ENCODE measurements at places on chromosomes 1 and 21.
A peak's percentile ranks its signal among the peaks of the same experiment; 100 is the strongest.

DNA sequence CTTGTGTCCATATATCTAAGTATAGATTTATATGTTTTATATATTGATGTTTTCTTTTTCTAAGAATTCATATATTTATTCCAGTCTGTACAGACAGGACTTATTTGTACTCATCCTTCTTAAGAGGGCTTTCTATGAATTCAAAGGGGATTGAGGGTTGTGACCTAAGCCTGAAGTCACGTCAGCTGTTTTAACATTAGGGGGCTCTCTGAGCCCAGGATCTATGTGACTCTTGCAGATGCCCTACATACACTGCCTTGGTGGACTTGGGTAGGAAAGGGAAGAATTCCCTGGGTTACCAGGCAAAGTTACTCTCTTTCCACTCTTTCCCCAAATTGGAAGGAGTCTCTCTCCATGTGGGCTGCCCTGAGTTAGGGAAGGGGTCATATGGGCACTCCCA, 283.8 kb upstream of the DAB1 start:
- peak; percentile 2 for DNase-seq

- DNase-seq: peak; percentile 56
Measured at GRCh38 chr1:62962901-62963776, 179.2 kb downstream of the ATG4C start.

DNA sequence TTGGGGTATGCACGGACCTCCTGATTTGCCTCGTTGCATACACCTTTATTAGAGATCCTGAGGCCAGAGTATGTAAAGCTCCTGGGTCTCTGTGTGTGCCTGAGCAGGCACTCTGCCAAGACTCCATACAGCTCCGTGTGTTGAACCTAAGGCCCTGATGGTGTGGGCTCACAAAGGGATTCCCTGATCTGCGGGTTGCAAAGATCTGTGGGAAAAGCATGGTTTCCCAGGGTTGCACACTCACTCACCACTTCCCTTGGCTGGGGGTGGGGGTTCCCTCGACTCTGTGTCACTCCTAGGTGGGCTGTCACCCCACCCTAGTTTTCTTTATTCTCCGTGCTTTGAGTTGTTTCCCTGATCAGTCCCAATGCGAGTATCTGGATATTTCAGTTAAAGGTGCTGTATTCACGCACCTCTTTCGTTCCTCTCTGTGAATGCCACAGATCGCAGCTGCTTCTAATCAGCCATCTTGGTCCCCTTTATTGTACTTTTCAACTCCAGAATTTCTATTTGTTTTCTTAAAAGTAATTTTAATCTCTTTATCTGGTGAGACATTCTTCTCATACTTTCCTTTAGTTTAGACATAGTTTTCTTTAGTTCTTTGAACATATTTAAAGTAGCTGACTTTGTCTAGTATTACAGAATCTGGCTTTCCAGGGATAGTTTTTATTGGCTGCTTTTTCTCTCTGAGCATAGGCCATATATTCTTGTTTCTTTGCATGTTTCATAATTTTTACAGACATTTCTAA, 39.0 kb upstream of the F3 start:
- no peak for DNase-seq

DNA sequence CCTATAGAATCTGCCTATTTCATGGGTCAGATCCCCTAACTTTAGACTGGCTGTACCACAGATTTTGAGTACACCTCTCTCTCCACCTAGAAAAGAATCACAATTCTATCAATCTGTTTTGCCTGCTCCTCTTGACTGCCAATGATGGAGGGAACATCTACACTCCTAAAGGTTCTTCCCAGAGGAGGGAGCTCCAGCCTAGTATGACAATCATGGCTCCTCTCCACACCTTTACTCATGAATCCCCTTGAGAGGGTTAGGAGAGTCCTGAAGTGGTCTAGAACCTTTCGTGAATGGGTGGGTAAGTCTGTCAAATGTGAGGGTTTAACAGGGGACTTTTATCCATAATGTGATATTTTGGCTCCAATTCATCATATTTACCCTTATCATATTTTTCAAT, 48.0 kb downstream of the DNAI4 start:
- no peak for DNase-seq

DNA sequence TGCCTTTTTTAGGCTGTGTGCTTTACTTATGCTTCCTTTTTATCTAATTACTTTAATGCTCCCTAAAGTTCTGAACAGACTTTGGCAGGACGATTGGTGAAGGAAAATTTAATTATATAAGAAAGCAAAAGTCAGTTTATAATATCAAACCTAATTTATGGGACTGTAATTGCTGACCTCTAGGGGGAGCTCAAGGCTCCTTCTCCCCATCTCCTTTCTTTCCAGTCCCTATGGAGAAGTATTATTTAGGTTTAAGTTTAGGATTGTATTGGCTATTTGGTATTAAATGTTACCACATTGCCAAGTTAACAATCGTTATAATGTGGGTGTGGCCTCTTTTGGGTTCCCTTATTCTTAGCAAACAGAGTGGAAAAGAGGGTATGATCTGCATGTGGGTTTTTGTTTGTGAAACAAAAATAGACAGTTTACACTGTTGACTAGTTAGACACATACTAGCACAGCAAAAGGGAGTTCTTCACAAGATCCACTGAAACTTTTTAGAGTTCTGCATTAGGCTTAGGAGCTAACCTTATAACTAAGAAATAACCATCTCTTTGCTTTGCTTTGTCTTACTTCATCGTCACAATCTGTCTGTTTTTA, 48.2 kb upstream of the TNFSF4 start:
- DNase-seq: peak; percentile 54

GRCh38 chr1:243568793-243569192, 281.2 kb downstream of the AKT3 start:
- DNase-seq: no peak

DNA sequence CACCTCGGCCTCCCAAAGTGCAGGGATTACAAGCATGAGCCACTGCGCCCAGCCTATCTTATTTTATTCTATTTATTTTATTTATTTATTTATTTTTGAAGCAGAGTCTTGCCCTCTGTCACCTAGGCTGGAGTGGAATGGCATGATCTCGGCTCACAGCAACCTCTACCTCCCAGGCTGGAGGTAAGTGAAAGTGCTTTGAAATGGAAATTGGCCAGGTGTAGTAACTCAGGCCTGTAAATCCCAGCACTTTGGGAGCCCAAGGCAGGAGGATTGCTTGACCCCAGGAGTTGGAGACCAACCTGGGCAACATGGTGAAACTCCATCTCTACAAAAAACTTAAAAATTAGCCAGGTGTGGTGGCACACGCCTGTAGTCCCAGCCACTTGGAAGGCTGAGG, 5.1 kb upstream of the DSTYK start:
- no peak for DNase-seq

- no peak for DNase-seq
Measured at GRCh38 chr1:187641015-187641414, 812.3 kb downstream of the PLA2G4A start.

DNA sequence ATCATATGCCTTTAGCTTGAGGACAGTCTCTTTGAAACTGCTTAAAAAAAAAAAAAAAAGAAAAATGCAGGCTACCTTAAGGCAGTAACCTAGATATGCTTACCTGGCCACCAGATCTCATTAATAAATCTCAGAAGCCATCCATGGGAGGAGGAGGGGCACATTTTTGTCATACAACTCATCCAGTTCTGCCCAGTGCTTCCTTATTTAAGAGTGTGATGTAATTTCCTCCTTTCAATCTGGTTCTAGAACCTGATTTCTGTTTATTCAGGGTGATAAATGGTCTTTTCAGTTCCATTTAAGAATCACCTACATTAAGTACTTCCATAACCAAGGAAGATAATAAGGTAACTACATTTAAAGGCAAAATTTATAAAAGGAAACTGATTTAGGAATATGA, 6.1 kb downstream of the ERRFI1 start:
- peak; percentile 30 for DNase-seq

- DNase-seq: no peak
Measured at GRCh38 chr1:47558601-47559593, 121.1 kb downstream of the FOXD2 start.

GRCh38 chr1:99271249-99271648, 7.0 kb downstream of the PLPPR4 start:
- no peak for DNase-seq

DNA sequence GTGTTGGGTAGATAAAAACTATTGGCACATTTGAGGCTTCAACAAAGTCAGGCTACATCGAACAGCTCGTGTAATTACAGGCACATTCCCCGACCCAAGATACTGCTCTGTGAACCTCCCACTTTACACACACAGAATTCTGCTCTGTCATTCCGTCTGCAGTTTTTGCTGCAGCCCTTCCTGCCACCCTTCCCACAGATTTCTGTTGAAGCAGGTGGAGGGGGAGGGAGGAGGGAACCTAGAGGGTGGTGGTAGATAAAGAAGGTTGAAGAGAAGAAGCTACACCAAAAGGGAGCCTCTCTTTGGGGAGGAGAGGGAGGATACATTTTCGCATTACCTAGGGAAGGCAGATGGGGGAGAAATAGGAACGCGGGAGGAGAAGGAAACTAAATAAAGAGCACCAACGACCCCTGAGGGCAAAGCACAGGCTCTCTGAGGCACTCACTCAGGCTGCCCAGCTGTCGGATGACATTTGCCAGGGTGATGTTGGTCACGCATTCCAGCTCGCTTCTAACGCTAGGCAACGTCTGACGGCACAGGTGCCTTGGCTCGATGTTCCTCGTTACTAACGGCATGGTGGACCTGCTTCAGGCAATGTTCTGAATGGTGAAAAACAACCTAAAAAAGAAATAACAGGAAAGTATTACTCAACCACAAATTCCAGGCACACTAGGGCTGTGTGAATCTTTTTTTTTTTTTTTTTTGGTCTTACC, 36.0 kb downstream of the GPR3 start:
- DNase-seq: peak; percentile 88

GRCh38 chr1:238492271-238492670, 601.5 kb upstream of the ZP4 start:
- no peak for DNase-seq

DNA sequence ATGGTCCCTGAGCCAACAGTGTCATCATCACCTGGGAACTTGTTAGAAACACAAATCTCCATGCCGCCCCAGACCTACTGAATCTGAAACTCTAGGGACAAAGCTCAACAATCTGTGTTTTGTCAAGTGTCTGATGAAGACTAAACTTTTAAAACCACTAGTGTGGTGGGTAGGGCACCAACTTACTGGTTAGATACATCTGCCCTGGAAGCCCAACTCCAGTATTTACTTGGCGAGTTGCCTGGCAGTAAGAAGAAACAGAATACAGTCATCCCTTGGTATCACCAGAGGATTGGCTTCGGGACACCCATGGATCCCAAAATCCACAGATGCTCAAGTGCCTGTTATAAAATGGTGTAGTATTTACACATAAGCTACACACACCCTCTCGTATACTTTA, 367.9 kb upstream of the DUSP10 start:
- DNase-seq: no peak

DNA sequence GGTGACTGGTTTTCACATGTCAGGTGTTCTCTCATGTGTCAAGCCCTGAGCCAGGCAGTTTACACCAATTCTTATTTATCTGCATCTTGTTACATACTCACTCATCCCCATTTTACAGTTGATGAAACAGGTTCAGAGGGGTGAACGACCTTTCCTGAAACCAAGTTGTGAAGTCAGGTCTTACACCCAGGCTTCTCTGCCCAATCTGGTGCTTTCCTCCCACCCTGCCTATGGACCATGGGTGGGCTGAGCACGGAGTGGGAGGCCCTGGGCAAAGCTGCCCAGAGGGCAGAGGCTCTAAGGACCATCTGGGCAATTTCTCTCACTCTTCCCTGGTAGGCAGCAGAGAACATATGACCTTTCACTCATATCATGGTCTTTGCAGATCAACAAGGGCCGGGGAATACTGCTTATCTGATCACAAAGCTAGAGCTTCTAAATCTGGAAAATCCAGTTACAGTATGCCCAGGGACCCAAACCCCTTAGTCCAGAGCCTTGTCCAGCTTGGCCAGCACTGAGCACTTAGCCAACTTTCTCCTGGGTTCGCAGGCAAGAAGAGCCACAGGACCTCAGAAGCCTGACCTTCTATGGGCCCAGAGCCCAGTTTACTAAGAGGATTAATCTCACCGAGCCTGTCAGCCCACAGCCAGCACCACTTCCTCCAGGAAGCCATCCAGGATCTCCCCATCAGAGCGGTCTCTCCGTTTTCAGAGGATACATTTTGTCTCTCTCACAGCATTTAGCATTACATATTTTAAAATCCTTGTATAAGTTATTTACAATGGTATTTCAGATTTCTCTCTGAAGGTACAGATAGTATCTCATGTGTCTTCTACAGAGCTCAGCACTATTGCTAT, 16.0 kb upstream of the TTC39A start:
- DNase-seq: no peak

DNA sequence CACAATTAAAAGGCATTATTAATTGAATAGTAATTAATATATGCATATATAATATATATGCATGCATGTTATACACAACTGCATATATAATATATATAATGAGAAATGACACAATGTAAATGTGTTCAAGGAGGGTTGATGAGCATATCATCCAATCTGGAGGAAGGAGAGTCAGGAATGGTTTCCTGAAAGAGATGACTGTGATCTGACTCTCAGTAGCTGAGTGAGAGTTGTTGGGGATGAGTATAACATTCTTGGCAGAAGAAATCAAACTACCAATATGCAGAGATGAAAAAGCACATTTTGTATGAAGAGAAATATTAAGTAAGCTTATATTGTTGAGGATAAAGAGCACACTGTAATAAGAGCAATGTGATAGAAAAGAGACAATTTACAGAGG, 37.3 kb downstream of the F13B start:
- DNase-seq: no peak

- DNase-seq: no peak
Measured at GRCh38 chr21:31383770-31384169, 39.7 kb upstream of the TIAM1 start.

GRCh38 chr1:93629101-93630059, 52.3 kb downstream of the BCAR3 start:
- peak; percentile 70 for DNase-seq

DNA sequence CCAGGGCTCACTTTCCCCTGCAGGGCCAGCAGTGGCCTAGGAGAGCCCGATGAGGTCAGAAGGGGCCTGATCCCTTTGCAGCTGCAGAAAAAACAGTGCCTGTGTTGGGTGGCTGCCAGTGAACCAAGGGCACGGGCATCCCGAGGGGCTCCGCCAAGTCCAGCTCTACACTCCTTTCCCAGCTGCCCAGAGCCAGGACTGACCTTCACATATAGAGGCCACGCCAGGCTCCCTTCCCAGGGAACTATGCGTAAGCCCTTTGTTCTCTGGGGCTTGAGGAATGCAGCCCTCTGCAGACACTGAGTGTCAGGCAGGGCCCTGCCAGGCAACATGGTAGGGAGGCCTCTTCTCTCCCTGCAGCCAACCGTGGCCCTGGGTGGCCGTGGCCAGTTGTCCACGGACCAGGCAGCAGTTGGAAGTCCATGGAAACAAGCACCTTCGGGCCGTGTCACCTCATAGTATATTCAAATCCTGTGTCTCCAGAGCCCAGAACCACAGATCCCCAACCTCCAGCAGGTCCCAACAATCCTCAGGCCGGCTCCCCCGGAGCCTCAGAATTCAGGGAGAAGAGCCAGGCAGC, 194.0 kb downstream of the NPHP4 start:
- DNase-seq: no peak

- DNase-seq: peak; percentile 42
Measured at GRCh38 chr1:87333692-87334347, 5.1 kb downstream of the LMO4 start.

- DNase-seq: no peak
Measured at GRCh38 chr1:24920533-24920925, 9.5 kb downstream of the RUNX3 start.
